Hematopoietic multipotent progenitor cell (in vitro differentiated cells): ENCODE measurements at places on chromosomes 2 and 18.
A peak's percentile ranks its signal among the peaks of the same experiment; 100 is the strongest.

GRCh38 chr18:44594799-44595467, 85.8 kb upstream of the SETBP1 start:
- no peak for DNase-seq

DNA sequence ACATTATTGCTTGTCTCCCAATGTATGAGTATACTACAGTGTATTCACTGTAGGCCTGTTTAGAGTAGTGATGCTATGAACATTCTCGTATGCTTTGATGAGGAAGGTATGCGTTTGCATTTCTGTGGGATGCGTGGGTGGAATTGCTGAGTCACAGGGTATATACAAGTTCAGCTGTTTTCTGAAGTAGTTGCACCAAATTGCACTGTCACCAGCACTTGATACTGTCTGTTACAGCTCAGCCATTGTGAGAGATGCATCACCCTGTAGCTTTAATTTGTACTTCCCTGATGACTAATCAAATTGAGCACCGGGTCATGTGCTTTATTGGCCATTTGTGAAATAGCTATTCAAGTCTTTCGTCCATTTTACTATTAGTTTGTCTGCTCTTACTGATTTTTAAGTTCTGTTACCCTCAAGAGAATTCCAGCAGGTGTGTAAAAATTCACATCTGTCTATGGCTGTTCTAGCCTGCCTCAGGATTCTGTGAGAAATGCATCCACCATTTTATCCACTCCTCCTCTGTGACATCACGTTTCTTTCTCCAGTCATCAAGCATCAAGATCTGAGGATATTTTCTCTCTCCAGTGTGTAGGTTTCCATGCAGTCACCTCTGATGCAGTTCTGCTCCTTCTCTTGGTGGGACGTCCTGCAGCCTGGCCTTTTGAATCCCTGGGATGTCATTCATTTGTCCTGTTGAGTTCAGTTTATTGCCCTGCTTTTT, 72.5 kb downstream of the DGKD start:
- DNase-seq, result no peak

GRCh38 chr18:1294229-1294628, 389.6 kb downstream of the ADCYAP1 start:
- DNase-seq, result no peak

DNA sequence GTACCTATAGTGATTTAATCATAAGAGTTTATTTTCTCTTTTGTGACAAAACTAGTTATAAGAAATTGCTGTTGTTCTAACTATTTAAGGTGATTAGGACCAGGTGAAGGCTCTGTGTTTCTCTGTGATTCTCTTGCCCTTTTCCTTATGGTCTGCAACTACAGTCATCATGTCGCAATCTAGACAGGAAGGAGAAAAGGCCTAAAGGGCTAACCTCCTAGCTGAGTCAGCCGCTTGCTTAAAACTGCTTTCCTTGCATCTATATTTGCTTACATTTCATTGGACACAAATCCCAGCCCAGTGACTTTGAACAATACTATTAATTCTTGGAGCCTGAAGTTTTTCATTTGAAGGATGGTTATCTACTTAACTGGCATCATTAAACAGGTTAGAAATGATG, 93.1 kb downstream of the PIK3C3 start:
- no peak for DNase-seq

DNA sequence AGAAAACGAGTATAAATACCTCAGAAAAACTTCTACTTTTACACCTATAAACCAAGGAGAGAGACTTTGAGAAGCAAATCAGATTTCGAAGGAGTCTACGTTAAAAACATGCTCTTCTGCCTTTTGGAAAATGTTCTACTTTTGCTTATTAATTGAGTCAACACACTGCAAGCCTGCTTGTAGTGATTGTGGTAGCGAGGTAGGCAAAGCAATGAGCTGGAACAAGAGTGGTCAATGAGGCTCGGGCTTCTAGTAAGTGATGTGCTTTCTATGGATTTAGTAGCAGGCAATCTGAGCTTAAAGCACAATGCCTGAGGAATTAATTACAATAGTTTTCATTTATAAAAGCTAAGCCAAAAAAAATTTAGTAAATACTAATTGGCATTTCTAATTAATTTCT, 103.4 kb upstream of the TFCP2L1 start:
- DNase-seq, result no peak

DNA sequence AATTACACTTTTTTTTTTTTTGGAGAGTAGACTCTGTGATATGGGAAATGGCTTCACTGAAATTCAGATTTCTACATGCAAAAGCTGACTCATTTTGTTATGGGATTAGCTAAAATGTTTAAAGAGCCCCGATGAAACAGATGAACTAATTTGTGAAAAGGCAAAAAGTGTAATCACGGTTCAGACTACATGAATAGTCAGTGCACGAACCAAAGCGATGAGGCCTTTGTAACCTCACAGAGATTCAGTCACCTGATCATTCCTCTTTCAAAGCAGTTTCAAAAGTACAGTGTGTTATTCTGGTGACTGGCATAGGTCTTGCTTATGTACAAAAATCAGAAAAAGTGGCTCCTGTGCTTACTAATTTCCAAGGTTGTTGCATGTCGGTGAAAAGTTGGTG, 44.6 kb downstream of the TGIF1 start:
- no peak for DNase-seq

GRCh38 chr18:39591649-39592048, 2026.1 kb upstream of the CELF4 start:
- no peak for DNase-seq

DNA sequence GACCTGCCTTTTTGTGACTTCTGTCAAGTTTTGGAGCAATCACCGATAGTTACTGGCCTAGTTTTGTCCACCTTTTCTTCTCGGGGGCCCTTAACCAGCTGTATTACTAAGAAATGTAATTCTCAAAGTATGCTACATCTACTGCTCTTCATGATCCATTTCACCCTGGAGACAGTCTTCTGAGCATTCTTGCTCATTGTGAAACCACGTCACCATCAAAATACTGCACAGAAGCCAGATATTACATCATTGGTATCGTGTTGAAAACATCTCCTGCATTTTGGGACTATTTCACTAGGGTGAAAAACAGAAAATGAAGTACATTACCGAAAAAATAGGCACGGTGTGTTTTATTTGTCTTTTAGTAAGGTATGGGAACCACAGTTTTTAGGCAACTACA, 11.7 kb downstream of the LYPD6B start:
- no peak for DNase-seq

DNA sequence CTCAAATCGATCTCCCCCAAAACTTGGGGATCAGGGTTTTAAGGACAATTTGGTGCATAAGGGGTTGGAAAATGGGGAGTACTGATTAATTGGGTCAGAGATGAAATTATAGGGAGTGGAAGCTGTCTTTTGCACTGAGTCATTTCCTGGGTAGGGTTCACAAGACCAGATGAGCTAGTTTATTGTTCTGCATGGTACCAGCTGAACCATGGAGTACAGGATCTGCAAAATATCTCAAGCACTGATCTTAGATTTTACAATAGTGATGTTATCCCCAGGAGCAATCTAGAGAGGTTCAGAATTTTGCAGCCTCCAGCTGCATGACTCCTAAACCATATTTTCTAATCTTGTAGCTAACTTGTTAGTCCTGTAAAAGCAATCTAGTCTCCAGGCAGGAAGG, 73.1 kb downstream of the CPO start:
- no peak for DNase-seq

- DNase-seq, result no peak
Observed at GRCh38 chr18:59690996-59691395, 6.2 kb downstream of the CCBE1 start.

DNA sequence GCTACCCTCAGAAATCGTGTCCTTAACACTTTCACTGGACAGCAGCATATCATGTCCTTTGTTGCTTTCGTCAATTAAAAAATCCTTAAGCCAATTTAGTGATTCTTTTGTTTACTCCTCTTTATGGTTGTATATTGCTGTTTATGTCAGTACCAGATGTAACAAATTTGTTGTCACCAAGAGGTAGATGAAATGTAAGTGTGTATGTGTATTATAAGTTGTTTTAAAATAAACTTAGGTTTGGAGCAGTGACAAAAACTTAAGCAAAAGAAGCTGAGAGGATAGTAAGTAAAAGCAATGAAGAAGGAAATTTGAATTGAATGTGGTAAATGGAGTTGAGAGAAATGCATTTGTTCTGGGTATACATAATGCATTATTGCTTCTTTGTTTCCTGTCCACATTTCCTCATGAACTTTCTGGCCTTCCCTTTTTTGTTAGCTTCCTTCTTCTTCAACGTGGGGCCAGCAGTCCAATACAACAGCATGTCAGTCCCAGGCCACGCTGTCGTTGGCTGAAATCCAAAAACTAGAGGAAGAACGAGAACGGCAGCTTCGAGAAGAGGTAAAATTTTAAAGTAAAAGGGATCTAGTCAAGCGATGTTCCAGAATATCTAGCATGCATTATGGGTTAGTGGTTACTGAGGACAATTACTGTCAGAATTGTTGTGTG, 30.5 kb upstream of the SNORC start:
- peak; percentile 51 for DNase-seq

GRCh38 chr2:85680707-85681371, 12.8 kb upstream of the SFTPB start:
- DNase-seq, result no peak

- no peak for DNase-seq
Observed at GRCh38 chr18:73551211-73551610, 596.4 kb downstream of the FBXO15 start.

DNA sequence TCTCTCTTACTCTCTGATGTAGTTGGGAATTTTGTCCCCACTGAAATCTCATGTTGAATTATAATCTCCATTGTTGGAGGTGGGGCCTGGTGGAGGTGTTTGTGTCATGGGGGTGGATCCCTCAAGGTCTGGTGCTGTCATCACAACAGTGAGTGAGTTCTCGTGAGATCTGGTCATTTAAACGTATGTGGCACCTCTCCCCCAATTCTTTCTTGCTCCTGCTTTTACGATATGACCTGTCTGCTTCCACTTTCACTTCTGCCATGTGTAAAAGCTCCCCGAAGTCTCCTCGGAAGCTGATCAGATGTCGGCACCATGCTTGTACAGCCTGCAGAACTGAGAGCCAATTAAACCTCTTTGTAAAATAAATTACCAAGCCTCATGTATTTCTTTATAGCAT, 337.8 kb upstream of the CDH2 start:
- no peak for DNase-seq

GRCh38 chr18:35502052-35502451, 4.3 kb upstream of the INO80C start:
- no peak for DNase-seq

GRCh38 chr2:46979571-46979979, 64.0 kb upstream of the MCFD2 start:
- DNase-seq, result peak; percentile 70

DNA sequence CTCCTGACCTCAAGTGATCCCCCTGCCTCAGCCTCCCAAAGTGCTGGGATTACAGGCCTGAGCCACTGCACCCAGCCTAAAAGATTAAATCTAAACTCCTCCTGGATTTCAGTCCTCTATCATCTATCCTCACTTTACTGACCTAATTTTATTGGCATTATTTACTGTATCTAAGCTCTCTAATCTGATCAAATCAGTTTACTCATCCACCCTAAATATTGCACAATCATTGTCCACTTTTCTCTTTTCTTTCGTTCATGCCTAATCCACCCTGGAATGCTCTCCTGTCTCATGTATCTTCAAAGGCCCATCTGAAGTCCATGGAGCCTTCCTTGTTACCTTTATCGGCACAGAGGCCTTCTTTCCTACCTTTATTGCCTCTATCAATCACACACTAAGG, 31.6 kb upstream of the GPR155 start:
- no peak for DNase-seq

DNA sequence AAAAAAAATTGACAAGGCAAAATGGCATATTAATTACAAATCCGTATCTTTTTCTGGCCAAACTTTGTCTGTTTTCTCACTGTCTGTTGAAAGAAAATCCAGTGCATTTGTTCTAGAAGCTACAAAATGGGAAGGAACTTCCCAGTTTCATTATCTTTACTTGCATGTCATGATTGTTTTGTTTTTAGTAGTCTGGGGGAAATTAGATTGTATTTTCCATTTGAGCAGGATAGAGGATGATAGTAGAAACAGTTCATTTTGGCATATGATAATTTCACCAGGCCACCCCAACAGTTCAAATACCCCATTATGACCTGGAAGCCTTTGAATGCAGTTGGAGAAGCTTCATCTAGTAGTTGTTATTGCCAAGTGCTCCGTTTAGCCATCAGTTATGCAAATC, 77.5 kb upstream of the RANBP2 start:
- DNase-seq, result no peak

DNA sequence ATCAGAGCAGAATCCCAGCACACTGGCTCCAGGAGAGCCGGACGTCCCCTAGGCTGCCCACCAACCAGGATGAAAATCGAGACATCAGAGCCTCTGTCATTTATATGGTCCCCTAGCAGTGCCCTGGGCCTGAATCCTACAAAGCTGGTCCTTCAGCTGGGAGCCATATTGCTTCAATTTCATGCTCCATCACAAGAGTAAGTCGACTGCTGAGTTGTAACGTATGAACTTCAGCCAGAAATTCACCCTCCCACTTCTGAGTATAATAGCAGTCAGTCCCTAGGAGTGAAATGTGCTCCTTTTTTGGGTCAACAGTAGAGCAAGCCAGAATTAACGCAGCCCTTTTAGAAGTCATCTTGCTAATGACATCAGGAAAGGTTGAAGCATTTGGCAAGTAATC, 126.4 kb downstream of the CCBE1 start:
- no peak for DNase-seq

DNA sequence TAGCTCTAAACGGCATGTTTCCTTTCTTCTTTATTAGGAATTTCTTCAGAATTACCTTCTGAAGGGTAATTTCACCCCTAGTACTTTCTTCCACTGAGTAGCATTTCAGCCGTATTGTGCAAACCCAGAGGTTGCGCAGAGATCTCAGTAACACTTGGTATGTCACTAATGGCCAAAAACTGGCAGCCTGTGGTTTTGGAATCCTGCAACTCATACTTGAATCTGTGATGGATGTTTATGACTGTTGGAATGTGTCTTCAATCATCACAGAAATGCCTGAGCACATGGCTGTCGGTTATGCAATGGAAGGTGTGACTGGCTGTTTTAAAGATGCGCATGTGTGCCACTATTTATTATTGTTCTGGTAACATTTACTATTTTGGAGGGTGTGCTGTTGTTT, 100.0 kb downstream of the COLEC12 start:
- no peak for DNase-seq

DNA sequence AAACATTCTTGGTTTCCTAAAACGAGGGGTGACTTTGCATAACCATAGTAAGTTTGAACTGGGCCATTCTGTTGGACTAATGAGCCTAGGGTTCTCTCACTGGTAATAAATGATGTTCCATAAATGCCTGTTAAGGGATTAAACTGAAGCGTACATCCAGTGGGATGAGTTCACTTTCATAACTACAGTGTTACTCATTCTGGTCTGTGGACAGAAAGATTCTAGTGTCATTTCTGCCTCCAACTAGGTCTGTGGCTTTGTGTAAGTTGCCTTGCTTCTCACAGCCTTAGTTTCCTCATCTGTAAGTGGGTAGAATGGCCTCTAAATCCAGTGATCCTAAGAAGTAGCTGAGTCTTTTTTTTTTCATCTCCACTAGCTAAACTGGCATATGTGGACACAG, 1860.6 kb upstream of the PIK3C3 start:
- DNase-seq, result no peak

GRCh38 chr2:40120026-40120425, 331.9 kb downstream of the SLC8A1 start:
- no peak for DNase-seq
